Small intestine (tissue), 16 donors: ENCODE measurements at places on chromosomes 2 and 18.

GRCh38 chr2:133139847-133140533, 428.3 kb downstream of the NCKAP5 start:
- no peak for DNase-seq

DNA sequence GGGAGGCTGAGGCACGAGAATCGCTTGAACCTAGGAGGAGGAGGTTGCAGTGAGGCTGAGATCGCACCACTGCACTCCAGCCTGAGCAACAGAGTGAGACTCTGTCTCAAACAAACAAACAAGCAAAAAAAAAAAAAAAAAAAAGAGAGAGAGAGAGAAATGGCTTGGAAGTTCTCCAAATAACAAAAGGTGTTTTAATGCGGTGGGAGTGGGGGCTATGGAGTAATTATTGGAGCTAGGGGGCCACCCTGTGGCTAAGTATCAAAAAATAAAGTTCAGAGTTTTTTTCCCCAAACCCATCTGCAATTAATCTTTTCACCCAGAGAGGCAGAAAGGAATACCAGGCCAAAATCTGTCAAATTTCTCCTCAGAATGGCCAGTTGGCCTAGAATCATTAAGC, 23.0 kb upstream of the CEP68 start:
- no peak for DNase-seq

DNA sequence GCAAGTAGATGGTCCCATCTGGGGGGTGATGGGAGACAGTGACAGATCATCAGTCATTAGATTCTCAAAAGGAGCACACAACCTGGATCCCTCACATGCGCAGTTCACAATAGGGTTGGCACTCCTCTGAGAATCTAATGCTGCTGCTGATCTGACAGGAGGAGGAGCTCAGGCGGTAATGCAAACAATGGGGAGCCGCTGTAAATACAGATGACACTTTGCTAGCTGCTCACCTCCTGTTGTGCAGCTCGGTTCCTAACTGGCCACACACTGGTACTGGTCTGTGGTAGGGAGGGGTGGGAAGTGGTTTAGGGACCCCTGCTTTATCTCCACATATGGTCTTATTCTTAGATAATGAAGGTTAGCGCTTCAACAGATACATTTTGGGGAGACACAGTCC, 506.6 kb downstream of the PLCL1 start:
- no peak for DNase-seq

GRCh38 chr18:34976123-34976522, 65.1 kb upstream of the MAPRE2 start:
- DNase-seq: no peak

- DNase-seq: no peak
These were observed 54.2 kb downstream of the CERS6 start for GRCh38 chr2:168510125-168510756.

DNA sequence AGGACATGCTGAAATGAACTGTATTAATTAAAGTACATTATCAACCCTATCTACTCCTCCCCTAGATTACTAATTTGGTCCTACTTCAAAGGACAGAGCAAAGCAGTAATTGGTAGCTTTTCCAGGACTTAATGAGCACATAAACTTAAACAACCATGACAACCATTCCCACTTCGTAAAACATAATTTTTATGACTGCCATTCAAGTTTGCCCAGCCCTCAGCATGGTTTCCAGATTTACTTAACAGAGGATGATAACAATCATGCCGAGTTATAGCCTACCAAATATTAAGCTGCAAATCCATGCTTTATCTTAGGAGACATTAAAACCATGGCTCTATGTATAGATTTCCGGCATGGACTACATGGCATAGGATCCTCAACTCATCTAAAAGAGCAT, 401.1 kb upstream of the CHAC2 start:
- DNase-seq: no peak

DNA sequence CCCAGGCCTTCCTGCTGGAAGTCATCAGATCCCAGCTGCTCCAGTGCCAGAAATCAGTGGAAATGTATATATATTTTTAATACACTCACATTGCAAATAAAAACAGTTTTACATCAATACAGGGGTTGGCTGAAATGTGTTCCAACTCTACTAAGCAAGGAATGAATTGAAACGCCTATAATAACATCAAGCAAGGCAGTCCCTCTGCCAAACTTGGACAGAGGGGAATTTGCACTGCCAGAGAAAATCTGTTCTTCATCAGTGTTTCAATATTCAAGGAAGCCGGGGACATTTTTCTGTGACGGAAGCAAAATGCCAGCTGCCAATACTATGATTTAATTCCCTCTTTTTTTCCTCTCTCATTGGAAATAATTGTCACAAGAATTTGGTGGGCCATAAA, 335.3 kb downstream of the TNS1 start:
- DNase-seq: no peak

- peak; percentile 15 for DNase-seq
These were observed 126.2 kb downstream of the FSHR start for GRCh38 chr2:49028101-49028500.

- DNase-seq: peak; percentile 53
These were observed 187.2 kb upstream of the FANCL start for GRCh38 chr2:58428096-58429013.

DNA sequence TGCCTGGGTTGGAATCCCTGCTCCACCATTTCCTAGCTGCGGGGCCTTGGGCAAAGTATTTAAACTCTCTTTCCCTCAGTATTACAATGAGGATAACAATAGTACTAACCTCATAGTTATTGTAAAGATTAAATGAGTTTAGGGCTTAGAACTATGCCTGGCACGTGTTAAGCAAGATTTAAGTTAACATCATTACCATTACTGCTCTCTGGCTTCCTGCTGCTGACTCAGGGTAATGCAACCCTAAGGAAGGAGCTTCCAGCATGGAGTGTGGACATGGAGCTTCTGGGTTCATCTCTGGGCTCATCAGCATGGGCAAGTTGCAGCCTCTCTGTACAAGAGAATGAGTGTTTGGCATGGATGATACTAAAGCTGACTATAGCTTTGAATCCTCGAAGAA, 374.2 kb upstream of the MAP2 start:
- DNase-seq: no peak

GRCh38 chr18:9520666-9521065, 45.4 kb downstream of the RALBP1 start:
- DNase-seq: no peak

GRCh38 chr2:114009205-114009944, 119.5 kb downstream of the ACTR3 start:
- DNase-seq: no peak

GRCh38 chr2:231294571-231295362, 96.3 kb downstream of the ARMC9 start:
- DNase-seq: no peak

GRCh38 chr2:60484133-60484645, 69.3 kb downstream of the BCL11A start:
- no peak for DNase-seq

GRCh38 chr2:25711675-25712354, 38.4 kb upstream of the DTNB start:
- DNase-seq: no peak

GRCh38 chr2:28778392-28778791, 26.8 kb downstream of the PPP1CB start:
- DNase-seq: no peak

DNA sequence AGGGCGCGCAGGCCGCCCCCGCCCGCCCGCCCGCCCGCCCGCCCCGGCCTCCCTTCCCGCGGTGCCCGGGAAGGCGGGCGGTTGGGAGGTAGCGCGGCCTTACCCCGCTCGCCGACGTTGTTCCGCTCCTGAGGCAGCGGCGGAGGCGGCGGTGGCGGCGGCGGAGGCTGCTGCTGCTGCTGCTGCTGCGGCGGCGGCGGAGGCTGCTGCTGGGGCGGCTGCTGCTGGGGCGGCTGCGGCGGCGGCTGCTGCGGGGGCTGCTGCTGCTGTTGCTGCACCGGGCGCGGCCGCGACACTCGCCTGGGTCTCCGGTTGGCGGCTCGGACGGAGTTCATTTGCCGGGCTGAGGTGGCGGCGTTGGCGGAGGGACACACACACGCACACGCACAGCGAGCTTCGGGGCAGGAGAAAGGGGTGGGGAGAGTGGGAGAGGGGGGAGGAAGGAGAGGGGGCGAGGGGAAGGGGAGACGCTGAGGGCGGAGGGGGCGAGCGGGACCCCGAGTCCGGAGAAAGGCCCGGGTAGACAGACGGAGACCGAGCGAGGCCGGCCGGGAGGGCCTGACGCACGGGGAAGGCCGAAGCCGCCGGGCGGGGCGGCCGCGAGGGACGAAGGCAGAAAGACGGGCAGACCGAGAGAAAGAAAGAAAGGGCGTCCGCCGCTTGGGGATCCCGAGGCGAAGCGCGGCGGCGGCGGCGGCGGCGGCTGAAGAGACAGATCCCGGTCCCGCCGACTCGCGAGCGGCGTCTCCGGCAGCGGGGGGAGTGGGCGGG, 727 bp downstream of the FBXO11 start:
- no peak for DNase-seq

DNA sequence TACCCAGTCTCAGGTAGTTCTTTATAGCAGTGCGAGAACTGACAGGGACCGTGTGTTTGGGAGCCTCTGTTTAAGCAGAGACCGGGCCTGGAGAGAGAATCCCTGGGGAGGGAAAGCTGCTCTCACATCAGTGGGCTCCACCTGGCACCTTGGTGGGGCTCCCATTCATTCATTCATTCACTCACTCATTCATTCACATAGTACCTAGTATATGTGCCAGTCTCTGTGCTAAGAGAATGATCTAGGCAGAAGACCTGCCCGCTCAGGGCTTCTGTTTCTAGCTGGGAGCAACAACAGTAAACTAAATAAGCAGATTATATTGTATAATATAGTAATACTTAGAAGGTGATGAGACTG, 17.8 kb downstream of the HPCAL1 start:
- DNase-seq: no peak
